ENCODE measurements at places on chromosomes 13 and 19.

DNA sequence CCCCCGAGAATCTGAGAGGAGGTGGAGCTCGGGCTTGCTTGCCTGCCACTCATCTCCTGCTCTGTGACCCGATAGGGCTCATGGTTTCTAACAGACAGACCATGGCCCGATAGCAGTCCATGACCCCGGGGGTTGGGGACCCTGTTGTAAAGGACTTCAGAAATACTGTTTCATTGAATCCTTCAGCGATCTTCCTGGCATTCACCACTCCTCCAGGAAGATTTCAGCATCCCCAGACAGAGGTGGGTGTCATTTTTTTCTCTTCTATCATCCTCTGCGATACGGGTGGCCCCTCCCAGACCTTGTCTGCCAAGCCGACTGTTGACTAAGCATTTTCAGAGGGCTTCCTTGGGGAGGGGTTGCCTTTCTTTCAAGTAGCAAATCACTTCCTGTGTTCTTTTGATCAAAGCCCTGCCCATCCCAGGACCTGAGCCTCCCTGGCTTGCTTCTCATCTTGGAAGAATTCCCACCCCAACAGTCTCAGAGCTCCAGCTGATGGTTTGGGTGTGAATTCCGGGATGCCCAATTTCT lies 1.7 kb downstream of the MYO1F start:
- DNase-seq, result no peak

DNA sequence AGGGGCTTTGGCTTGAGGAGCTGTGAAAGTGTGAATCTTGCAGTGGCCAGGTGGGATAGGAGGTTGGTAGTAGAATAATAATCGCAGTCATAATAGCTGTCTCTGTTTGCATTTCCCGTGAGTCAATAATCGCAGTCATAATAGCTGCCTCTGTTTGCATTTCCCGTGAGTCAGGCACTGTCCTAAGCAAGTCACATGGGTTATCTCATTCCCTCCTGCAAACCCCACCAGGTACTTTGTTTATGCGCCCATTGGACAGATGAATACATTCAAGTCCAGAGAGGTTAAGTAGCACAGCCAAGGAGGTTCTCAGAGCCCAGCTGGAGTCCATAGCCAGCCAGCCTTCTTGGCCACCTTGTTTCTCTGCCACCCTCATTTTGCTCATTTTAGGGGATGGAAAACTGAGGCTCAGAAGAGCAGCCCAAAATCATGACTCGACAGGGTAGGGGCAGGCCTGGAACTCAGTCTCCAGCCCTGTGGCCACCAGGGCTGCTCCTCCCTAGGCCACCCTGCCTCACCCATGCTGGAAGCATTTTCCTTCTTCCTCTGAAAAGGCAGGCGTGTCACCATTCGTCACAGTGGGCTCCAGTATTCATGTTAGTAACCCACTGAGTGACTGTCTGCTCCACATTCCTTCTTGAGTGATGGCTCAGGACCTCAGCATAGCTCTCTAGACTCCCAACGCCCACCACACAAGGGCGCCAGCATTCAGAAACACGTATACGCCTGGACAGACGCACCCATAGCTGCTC lies 206.2 kb downstream of the URI1 start:
- DNase-seq, result no peak

DNA sequence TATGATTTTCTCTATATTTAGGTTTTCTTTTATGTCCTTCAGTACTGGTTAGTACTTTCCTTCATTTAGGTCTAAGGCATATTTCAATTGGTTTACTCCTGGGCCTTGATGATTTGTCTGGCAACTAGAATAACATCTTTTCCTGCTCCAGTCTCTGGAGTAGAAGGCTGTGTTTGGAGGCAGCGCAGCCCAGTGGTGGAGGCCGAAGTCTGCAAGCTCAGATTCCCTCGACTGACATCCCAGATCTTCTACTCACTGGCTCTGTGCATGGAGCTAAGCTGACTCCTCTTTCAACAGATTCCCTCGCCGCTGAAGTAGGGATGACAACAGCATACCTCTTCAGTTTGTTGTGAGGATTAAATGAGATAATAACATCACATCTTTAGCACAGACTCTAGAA lies 141.0 kb downstream of the RAP2A start:
- DNase-seq, result no peak

DNA sequence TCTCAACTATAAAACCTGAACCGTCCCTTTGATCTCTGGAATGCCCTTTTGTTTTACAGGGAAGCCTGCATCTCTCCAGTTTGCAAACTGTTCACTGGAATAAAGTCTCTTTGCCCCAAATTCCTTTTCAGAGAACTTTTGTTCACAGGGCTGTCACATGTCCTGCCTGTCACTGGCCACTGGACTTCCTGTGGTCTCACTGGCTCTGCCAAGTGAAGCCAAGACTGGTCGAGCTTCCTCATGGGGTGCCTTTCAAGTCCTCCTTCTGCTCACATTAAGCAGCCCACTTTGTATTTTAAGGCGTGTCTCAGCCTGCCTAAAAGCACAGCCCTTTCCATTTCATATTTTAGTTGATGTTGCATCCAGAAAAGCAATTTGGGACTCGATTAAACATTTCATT lies 215.7 kb downstream of the KATNAL1 start:
- no peak for DNase-seq

DNA sequence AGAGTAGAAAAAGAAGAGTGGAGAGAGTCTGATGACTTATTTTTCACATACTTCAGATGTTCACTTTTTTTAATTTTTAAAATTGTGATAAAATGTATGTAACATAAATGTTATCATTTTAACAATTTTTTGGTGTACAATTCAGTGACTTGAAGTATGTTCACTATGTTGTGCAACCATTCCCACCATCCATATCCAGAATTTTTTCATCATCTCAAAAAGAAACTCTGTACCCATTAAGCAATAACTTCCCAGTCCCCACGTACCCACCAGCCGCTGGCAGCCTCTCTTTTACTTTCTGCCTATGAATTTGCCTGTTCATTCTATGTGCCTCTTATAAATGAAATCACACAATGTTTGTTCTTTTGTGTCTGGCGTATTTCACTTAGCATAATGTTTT lies 43.3 kb downstream of the SKA3 start:
- DNase-seq, result no peak

GRCh38 chr19:51009061-51009891 lies 7.9 kb upstream of the KLK8 start:
- DNase-seq, result no peak

GRCh38 chr13:100852146-100852545 lies 177.6 kb upstream of the TMTC4 start:
- DNase-seq, result no peak

GRCh38 chr13:78022164-78022877 lies 103.7 kb upstream of the EDNRB start:
- no peak for DNase-seq

- DNase-seq, result no peak
Measured at GRCh38 chr19:16232127-16232526, 34.4 kb downstream of the AP1M1 start.

DNA sequence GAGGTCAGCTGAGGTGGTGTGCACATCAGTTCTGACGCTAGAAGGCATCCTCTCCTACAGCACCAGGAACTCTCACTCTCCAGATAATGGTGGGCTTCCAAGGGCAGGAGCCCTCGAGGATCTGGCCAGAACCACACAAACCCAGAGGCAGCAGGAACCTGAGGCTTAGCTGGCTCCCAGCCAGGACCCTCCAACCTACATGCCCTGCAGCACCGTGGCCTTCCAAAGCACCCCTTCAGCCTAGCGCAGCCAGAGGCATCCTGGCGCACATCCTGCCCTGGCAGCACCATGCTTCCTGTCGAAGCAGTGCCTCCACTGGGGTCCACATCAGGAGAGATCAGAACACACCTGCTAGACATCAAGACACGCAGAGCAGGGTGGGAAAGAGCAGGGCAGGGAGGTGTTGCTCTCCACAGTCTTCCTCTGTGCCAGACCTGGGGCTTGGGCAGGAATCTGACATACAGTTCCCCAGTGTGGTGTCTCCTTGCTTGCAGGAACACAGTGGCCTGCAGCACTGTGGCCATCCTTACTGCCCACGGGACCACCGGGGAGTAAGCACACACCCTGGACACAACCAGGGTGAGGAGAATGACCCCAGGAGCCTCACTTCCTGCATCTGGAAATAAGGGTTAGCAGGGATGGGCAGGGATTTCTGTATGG lies 21.7 kb downstream of the TUBA3C start:
- DNase-seq, result no peak

DNA sequence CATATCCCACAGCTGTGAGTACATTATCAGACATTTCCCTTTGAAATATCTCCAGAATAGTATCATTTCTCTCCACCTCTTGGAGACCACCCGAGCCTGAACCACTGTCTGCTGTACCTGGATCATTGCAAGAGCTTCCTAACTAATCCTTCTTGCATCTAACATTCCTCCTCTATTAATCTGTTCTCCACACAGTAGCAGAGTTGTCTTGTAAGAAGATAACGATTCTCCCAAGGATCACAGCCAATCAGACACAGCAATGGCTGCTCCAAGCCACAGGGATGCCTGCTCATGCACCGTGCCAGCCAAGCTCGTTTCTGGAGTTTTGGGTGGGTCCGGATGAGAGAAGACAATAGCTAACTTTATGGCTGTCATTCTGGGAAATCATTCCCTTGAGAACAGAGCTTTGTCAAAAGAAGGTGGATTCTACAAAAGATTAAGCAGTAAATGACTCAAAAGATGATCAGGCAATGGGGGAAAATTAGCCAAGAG lies 14.5 kb upstream of the LAIR1 start:
- DNase-seq, result no peak
